Body of pancreas (tissue), 4 donors: ENCODE measurements at places on chromosomes 5 and 9. TPM values are rescaled to one million over a fixed set of nuclear protein-coding genes. Genes with fewer than 3 reads are reported as not detected.
A peak's percentile ranks its signal among the peaks of the same experiment; 100 is the strongest.

The LRRC14B gene
- total RNA-seq = not detected

DNA sequence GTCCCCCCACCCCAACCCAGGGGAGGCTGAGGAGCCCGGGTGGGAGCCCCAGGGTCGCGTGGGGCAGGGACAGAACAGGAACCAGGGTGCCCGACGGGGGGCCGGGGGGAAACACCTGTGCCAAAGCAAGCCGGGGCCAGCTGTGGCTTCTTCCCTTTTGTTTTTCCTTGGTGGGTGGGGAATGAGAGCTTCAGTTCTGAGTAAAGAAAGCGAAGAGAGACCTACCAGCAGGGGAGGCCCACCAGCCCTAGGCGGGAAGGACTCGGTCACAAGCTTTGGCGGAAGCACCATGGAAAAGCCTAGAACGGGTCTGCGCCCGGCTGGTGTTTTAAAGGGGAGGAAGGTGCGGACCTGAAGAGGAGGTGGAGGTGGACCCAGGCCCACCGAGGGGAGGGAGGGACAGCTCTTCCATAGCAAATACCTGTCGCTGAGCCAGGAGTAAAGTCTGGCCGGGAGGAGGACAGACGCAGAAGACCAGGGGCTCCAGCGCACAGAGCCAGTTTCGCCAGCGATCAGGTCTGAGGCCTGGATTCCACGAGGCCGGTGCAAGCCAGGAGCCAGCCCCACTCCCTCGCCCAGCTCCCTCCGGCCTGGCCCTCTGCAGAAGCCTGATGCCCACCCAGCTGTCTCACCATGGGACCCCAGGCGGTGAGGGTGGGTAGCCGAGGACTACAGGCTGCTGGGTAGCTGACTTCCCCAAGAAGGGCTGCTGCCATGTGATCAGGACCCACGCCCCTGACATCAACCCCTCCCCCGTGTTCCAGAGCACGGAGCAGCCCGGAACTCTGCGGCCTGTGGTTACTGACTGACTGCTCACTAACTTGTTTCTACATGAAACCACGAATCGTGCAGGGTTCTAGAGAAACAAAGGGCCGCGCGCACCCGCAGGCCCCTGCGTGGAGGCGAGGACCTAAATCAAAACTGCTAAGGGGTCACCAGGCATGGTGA lies 849 bp upstream of the MGAT1 start:
- no peaks in the 10 kb centered on the region for H3K36me3 ChIP-seq
- H3K27ac ChIP-seq = peak overlapping the region; percentile 97
- peaks cover 80% of the 10 kb centered on the region for H3K4me1 ChIP-seq
- H3K27me3 ChIP-seq = no peaks in the 10 kb centered on the region
- peak overlapping the region; percentile 19 for H3K4me3 ChIP-seq

DNA sequence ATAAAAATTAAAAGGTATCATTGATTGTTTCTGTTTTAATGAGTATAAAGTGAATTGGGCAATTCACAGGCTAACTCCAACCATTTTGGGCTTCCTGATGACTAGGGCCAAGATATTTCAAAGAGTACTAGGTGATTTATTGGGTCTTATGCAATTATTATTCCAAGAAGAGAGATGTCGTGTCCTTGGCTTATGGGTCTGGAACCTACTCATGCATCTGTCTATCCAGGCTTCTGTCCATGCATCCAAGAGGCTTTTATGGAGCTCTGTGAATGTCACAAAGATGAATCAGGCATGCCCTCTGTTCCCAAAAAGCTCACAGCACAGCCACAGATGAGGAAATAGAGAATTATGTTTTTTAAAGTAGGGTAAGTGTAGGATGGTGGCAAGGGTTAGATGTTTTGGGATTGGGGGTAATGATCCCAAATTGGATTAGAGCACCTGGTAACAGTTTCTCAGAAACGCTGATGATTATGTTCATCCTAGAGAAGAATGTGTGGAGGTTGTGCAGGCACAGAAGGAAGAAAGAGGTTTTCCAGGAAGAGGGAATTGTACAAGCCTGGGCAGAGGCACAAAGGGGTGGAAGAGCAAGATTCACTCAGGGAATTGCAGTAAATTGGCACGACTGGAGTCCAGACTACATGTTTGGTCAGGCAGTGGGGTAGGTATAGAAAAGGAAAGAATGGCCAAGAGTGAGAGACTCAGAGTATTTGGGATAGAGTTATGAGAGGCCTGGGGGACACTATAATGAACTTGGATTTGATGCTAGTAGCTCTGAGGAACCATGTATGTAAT lies 83.0 kb upstream of the TNC start:
- H3K4me1 ChIP-seq = no peaks in the 10 kb centered on the region
- DNase-seq = no peak
- no peaks in the 10 kb centered on the region for H3K27me3 ChIP-seq
- H3K36me3 ChIP-seq = no peaks in the 10 kb centered on the region
- no peak overlapping the region for H3K27ac ChIP-seq

DNA sequence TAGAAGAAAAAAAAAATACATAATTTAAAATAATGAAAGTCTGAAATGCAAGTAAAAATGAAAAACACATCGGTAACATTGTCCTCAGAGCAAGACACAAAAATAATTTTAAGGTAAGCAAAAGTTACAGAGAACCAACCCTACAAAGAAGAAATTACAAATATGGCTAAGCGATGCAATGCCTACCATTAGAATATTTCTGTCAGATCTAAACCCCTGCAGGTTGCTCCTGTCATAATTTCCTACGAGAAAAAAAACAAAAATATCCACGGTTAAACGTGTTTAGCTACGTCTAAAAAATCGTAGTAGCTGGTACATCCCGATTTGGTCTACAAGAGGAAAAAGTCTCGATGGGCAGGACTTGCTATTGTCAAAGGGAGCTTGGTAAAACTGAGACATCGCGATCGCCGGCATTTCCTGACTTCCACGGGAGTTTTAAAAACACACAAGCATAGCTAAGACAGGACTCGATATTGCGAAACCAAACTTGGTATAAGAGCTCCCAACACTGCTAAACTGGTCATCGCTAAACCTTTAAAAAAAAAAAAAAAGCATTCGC lies 1.1 kb upstream of the ANXA2R start:
- peaks cover 17% of the 10 kb centered on the region for H3K4me1 ChIP-seq
- DNase-seq = no peak
- H3K27me3 ChIP-seq = peaks cover 17% of the 10 kb centered on the region
- no peaks in the 10 kb centered on the region for H3K36me3 ChIP-seq
- H3K27ac ChIP-seq = peak overlapping the region; percentile 94

The MACIR gene
- total RNA-seq = 6.3 TPM

The RALGPS1 gene
- total RNA-seq = 15.3 TPM

GRCh38 chr5:119393201-119393691 lies 37.4 kb downstream of the TNFAIP8 start:
- H3K36me3 ChIP-seq = no peaks in the 10 kb centered on the region
- peaks cover 6% of the 10 kb centered on the region for H3K4me1 ChIP-seq
- H3K4me3 ChIP-seq = no peak overlapping the region

The DDX4 gene
- total RNA-seq = not detected

The WDR41 gene
- 17.8 TPM for total RNA-seq

GRCh38 chr9:98331536-98332259 lies 76.2 kb upstream of the TBC1D2 start:
- no peak for DNase-seq
- H3K27ac ChIP-seq = no peak overlapping the region
- no peaks in the 10 kb centered on the region for H3K36me3 ChIP-seq
- H3K4me1 ChIP-seq = no peaks in the 10 kb centered on the region
- no peaks in the 10 kb centered on the region for H3K27me3 ChIP-seq

The RNF38 gene
- 14.0 TPM for total RNA-seq

The TXNDC8 gene
- not detected for total RNA-seq

- no peak for DNase-seq
- H3K27me3 ChIP-seq = no peaks in the 10 kb centered on the region
- H3K4me3 ChIP-seq = no peak overlapping the region
- no peaks in the 10 kb centered on the region for H3K36me3 ChIP-seq
- H3K4me1 ChIP-seq = no peaks in the 10 kb centered on the region
Observed at GRCh38 chr5:133709209-133709725, 96.9 kb upstream of the FSTL4 start.

GRCh38 chr9:94445863-94446262 lies 109.0 kb upstream of the PCAT7 start:
- no peak for DNase-seq
- peaks cover 11% of the 10 kb centered on the region for H3K36me3 ChIP-seq
- H3K4me3 ChIP-seq = no peak overlapping the region

- H3K4me3 ChIP-seq = peak within 1 kb of the TSS; percentile 64
- peaks cover 21% of the 10 kb centered on the region for H3K4me1 ChIP-seq
- DNase-seq = peak; percentile 75
- H3K27ac ChIP-seq = peak within 1 kb of the TSS; percentile 78
Observed at GRCh38 chr5:140633021-140633471, at the start of gene CD14. Gene CD14 (minus strand): TSS chr5:140633175. CDS start chr5:140633071, 104 bp downstream.

The PHF2 gene
- 19.8 TPM for total RNA-seq
